GDM1 (cell line): ENCODE measurements at places on chromosomes 6 and 20.

DNA sequence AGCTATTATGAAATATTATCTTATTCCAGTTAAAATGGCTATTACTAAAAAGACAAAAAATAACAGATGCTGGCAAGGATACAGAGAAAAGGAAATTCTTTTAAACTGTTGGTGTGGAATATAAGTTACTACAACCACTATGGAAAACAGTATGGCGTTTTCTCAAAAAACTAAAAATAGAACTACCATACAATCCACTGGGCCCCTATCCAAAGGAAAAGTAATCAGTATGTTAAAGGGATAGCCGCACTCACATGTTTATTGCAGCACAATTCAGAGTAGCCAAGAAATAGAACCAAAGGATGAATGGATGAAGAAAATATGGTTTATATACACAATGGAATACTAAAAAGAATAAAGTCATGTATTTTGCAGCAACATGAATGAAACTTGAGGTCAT lies 303.8 kb upstream of the ECI2 start:
- no peak for DNase-seq

- DNase-seq = no peak
These were observed 66.7 kb downstream of the MOCS1 start for GRCh38 chr6:39867592-39867991.

DNA sequence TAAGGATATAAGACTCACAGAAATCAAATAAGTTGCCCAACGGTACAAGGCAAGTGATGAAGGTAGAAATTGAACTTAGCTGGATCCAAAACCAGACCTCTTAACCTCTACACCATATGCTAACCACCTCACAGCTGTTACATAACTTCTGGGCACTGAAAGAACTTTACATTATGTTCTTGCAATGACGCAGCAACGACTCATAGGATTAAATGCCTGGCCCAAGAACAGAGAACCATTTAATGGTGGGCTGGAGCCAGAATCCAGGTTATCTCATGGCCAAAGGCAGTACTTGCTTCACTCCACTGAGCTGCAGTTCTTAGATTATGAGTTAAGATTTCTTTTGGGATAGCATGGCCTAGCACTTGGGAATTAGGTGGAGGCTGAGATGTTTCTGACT lies 4.4 kb downstream of the TRMT6 start:
- DNase-seq = no peak

DNA sequence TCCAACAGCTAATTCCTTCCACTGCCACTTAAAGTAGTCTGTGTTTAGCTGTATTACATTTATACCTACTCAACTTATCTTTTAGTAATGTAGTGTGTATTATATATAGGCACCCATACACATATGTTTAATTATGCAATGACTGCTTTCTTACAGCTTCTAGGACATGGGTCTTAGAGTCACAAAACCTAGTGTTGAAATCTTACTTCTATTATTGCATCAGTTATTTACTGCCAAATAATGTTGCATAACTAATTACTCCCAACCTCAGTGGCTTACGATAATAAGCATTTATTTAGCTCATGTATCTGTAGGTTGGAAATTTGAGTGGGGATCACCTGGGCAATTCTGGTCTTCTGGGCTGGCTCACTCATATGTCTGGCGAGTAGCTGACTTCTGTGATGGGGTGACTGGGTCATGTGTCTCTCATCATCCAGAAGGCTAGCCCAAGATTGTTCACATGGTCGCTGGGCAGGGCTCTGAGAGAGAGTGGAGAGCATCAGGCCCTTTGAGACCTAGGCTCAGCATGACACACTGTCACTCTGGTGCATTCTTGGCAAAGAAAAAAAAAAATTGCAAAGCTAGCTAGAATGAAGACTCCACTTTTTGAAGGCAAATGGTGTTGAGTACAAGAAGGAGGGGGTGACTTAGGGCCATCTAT lies 187.0 kb downstream of the PLCB1 start:
- DNase-seq = no peak

DNA sequence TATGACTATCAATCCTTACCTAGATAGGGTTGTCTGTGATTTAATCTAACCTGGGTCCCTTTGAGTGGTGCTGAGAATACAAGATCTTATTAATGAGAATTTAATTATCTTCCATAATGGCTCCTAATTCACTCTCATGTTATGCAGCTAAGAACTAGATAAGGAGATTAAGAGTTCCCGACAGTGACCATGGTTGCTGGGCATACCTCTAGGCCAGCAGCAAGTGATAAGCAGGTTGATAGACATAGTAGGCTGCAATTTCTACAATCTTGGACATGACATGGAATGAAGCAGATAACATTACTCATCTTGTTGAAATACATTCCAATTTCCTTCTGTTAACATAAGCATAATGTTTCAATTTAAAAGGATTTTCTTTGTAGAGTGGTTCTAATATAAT lies 27.1 kb downstream of the SPACA1 start:
- DNase-seq = no peak

DNA sequence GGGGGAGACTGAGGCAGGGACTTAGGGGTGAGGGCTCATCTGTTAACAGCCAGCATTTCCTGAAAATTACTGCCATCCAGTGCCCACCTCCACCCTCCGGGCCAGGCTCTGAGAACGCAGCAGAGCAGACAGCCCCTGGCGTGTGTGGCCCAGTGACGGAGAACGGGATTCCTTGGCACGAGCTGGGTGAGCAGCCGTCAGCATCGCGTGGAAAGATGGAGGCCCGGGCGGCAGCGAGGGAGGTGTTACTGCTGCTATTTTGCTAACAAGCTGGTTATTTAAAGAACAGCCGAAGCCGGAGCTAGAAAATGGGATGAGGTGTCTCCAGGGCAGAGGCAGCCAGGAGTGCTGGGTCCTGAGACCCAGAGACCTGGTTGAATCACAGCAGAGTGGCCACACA lies 62.7 kb downstream of the DLGAP4 start:
- no peak for DNase-seq

DNA sequence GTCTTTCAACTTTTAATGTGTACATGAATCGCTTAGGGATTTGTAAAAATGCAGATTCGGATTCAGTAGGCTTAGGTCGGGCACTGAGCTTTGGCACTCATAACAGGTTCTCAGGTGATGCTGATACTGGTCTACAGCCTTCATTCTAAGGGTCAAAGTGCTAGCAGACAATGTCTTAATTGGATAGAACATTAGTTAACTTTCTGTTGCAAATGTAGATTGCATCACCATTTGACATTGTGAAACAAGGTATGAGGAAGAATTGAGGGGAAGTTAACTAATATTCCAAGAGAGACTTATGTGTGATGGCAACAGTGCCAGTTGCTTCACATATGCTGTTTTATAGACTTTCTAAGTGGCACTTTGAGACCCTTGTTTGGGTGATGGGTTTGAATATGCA lies 86.9 kb downstream of the MLIP start:
- DNase-seq = no peak

- no peak for DNase-seq
These were observed 52.6 kb upstream of the NAA20 start for GRCh38 chr20:19964289-19965265.

DNA sequence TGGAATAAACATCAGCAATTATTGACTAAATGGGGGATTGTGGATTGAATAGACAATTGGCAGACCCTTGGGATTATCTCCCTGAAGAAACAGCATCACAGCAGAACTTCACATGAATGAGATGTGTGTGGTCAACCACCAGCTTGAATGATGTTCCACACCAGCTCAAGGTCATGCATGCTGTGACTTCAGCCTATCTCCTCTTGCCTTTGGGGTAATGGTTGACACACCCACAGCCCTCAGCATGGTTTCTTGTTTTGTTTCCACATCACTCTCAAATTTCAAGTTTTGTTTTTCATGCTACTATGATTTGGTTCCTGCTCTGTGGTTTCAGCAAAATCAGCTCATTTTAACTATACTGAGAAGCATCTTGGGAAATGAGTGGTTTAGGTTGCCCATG lies 94.3 kb downstream of the PAK5 start:
- DNase-seq = no peak

- no peak for DNase-seq
These were observed 595 bp downstream of the EYA2 start for GRCh38 chr20:46894971-46895905.
